Activated CD4-positive, CD25-positive, alpha-beta regulatory T cell (primary cell): ENCODE measurements at places on chromosomes 6 and 20.

- DNase-seq = no peak
Observed at GRCh38 chr6:117674503-117674902, 766 bp upstream of the NUS1 start.

DNA sequence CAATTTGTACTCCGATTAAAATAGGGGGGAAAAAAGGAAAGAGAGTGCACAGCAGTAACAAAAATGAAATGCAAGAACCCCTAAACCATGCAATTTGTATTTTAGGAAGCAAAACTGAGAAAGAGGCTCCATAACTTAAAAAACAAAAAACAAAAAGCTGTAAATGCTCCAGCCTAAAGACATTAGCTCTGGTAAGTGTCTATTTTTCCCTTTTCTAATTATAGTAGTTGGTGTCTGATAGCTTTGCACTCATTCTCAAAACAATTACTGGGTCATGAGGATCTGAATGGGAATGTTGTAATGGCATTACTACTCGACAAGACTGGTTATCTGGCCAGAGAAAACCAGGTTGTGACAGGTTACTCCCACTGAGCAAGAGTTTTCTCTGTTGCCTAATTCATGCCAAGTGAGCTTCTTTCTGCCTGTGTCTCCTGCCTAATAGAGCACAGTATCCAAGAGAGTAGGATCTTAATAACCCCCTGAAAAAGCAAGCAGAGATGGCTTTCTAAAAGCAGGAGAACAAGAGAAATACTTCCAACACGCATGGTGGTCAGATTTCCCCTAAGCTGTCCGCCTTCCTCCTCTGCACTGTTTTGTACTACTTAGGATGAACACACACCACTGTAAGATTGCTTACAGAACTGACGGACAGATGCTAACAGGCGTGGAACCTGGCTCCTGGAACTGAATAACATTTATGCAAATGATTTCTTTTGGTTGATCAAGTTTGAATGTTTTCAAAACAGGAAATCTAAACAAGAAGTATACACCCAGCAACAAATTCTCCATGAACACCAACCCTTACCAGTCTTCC, 86.4 kb downstream of the FKBP5 start:
- DNase-seq = no peak

DNA sequence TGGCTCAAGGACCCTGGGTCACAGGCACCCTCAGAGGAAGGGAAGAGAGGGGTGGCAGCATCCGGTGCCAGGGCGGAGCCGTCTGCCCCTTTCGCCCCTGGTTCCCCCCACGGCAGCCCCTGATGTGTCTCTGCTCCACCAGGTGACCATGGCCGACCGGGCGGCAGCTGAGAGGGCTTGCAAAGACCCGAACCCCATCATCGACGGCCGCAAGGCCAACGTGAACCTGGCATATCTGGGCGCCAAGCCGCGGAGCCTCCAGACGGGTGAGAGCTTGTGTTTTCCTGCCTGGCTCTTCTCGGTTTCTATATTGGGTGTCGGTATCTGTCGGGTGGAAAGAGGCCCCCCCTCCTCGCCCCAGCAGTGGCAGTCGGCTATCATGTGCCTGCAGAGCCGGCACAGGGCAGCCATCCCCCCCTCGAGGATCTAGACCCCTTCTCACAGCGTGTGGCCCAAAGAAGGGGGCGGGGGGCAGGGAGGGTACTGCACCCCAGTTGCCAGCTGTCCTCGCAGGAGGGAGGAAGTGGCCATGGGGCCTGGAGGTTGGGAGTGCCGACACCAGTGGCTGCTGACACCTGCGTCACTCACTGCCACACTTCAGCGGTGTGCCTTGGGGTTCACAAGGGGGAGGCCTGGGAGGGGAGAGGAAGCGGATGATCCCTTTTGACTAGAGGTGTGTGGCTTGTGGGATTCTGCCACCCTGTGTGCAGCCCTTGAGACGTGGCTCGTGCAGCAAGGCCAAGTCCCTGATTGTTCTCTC, 1.5 kb downstream of the RBM38 start:
- peak; percentile 50 for DNase-seq

DNA sequence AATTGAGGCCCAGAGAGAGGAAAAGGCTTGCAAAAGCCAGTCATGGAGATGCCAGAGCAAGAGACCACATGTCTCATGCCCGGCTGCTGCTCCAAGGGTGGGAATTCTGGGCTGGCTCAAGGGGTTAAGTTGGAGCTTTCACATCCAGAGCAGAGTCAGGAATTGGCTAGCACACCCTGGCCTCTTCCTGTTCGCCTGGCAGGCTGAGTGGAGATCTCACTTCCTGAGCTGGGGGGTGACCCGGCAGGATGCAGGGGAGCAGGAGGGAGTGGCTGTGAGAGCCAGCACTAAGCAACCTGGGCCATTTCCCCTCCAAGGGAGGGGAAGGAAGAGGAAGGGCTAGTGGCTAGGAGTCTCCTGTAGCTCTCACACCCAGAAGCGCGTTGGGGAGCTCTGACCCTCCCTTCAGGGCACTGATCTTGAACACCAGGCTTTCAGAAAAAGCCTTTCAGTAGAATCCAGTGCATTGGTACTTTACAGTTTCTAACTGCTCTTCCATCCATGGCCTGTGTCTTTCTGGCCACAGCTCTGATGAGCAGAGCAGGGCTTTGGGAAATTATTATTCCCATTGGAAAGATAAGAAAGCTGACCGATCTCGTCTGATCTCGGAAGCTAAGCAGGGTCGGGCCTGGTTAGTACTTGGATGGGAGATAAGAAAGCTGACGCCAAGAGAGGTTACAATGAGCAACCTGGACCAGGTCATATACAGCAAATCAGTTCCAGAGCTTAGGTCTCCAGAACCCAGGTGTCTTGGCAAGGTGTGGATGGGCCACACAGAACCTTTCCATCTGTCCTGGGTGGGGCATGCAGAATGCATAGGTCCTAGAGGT, 2.2 kb upstream of the CCM2L start:
- DNase-seq = no peak

GRCh38 chr6:132405143-132405915, 4.1 kb upstream of the MOXD1 start:
- no peak for DNase-seq
